ENCODE measurements at places on chromosomes 12 and 14.

- DNase-seq = peak; percentile 56
Measured at GRCh38 chr12:52865090-52865944, 16.5 kb upstream of the KRT78 start.

- DNase-seq = no peak
Measured at GRCh38 chr14:26328791-26329190, 269.0 kb downstream of the NOVA1 start.

GRCh38 chr14:88553886-88554456, 836 bp downstream of the PTPN21 start:
- DNase-seq = peak; percentile 53

GRCh38 chr14:99971087-99971940, 93.9 kb upstream of the EVL start:
- DNase-seq = peak; percentile 92

GRCh38 chr14:99972748-99973466, 92.3 kb upstream of the EVL start:
- no peak for DNase-seq

- no peak for DNase-seq
Measured at GRCh38 chr12:131420867-131421447, 289.9 kb upstream of the SFSWAP start.

- DNase-seq = no peak
Measured at GRCh38 chr12:128052331-128052730, 214.6 kb upstream of the TMEM132C start.

- DNase-seq = no peak
Measured at GRCh38 chr12:94500831-94501567, 41.3 kb upstream of the CEP83 start.

DNA sequence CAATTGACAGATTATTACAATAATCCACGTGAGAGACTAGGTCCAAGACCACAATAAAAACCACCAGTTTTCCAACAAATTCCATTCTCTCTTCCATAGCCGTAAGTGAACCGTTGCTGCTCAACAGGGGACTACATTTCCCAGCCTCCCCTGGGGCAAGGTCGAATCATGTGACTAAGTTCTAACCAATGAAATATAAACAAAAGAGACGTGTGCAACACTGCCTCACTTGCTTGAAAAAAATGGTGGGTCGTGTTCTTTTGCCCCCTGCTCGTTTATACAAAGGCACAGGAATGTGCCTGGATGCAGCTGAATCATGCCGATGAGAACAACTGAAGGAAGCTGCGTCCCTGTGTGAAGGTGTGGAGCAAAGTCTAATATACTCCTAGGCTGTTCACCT, 51.1 kb downstream of the HSPB8 start:
- no peak for DNase-seq

- peak; percentile 90 for DNase-seq
Measured at GRCh38 chr12:112843287-112843686, 51.7 kb downstream of the RPH3A start.

DNA sequence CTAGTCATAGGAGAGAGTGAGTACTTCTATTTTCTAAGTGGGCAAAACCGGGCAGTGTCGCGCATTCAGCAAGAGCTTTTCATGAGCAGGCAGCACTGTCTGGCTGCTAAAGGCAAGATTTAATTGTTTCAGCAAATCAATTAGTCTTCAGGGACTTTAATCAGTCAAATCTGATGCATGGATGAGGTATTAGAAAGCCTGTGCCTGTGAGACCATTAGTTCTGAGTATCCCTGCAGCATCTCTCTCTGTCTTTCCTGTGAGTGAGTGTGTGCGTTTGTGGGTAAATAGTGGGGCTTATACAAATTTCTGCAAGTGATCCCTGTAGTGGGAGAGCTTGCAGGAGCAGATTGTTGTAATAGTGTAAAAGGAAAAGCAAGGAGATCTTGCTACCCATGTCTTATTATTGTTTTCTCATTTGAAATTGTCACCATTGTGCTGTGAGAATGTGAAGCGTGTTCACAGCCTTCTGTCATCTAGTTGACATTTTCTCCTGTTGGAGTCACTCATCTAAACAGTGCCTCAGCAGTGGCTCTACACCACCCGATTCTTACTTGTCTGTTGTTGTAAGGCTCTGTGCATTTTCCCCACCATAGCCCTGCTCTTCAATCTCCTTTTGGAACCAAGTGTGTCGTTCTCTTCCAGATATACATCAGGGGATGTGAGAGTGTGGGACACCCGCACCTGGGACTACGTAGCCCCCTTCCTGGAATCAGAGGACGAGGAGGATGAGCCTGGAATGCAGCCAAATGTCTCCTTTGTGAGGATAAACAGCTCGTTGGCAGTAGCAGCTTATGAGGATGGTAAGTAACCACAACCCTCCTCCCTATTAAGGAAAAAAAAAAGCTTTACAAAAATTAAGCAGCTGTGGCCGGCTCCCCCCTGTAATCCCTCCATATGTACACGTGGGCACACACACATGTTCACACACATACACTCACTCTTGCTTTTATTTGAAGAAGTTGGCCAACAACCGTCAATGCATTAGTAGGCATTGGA, 53.6 kb downstream of the FBXW8 start:
- peak; percentile 58 for DNase-seq
